ENCODE measurements at places on chromosomes 1 and 21. TPM values are rescaled to one million over a fixed set of nuclear protein-coding genes. Genes with fewer than 3 reads are reported as not detected.

PROX1 gene
- 82.9 TPM for total RNA-seq

CLCA4 gene
- total RNA-seq, result not detected

LPAR3 gene
- 16.6 TPM for total RNA-seq

DNA sequence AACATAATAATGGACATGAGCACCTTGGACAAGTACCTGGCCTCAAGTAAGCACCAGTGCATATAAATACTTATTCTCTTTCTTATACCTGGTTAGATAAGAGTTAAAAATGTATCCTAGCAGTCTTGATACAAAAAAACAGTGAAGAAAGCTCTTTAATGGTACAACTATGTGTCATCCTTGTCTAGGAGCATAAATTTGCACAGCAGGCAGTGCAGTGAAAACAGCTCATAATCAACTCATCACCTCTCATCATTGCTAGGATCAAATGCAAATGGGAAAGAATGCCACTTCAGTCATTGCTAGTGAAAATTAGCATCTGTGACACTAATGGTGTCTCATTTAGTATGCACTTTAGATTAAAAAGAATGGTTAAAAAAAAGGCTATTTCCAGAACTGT, 7.6 kb downstream of the SAMSN1 start:
- no peak for DNase-seq

GRCh38 chr1:70714149-70714548, 303.1 kb downstream of the CTH start:
- no peak for DNase-seq

- no peak for DNase-seq
These were observed 55.5 kb downstream of the GABPA start for GRCh38 chr21:25790122-25790877.

B3GALNT2 gene
- 21.4 TPM for total RNA-seq

- no peak for DNase-seq
These were observed 62.6 kb upstream of the ACOT11 start for GRCh38 chr1:54485416-54485815.

GRCh38 chr1:41633764-41634163, 149.3 kb upstream of the EDN2 start:
- no peak for DNase-seq

DNA sequence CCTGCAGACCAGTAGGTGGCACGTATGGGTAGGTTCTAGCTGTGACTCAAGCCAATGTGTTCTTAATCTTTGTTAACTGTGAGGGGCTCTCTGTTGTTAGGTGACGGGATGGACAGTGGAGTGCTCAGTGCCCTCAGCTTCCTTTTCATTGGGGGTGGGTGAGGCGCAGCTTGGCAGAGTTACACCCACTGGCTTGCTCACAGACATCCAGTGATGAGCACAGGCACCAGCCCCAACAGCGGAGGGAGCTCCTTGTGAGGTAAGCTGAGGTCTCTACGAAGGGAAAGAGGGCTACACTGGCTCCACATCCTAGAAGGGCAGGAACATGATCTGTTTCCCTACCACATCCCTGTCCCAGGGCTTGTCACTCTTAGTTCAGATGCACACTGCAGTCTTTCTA, 871.3 kb downstream of the LRRIQ3 start:
- DNase-seq, result no peak

DNA sequence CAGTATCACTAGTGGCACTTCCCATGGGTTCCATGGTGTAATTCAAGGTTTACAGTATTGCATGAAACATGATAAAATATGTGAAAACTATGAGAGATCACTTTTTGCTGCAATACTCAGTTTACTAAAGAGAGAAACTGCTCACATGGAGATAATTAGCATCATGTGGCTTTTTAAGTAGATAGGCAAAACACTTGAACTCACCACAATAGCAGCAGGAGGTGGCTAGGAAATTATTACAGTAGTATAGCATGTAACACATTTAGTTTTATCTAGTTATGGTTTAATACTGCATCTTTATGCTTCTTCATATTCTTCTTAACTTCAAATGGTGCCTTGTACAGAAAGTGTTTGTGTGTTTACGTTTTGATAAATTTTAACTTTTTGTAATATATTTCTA, 698.5 kb upstream of the BRINP3 start:
- no peak for DNase-seq

- no peak for DNase-seq
These were observed 622.4 kb upstream of the PKN2 start for GRCh38 chr1:88061492-88062177.

- no peak for DNase-seq
These were observed 21.7 kb upstream of the ZNF362 start for GRCh38 chr1:33234588-33234990.

PGLYRP4 gene
- total RNA-seq, result not detected

RGL1 gene
- 18.9 TPM for total RNA-seq

DNA sequence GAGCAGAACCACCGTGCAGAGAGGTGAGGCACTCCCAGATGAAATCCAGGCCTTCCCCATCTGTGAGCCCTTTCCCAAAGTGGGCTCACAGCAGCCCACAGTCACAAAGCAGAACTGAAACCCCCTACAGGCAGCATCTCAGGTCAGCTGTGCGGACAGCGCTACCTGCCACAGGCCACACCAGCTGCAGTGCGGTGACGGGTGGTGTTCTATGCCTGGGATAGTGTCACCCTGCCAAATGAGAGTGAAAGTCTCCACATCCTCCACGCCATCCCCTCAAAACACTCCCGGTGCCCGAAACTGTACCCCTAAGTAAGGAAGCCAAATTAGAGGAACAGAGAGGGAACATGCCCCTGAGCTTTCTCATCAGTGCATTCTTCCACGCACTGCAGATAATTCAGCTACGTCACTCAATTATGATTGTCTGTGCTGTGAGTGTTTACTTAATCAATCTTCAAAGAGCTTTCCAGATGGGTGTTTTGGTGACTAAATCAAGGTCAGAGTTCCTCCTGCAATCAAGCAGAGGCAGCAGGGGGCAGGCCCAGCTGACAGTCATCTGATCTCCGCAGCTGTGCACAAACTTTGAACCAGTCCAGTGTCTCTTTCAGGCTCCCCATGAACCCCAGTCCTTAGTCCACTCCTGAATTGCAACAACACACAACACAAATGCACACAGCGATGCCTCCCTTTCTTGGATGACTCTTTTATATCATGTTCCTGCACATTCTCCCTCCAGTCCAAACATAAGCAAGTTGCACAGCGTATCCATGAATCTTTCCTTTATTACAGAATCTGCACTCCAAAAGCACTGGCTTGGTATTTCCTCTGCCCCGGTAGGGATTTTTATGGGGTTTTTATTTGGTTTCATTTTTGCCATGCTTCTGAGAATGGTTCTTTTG, 150.0 kb downstream of the TOMM20 start:
- DNase-seq, result no peak

DNA sequence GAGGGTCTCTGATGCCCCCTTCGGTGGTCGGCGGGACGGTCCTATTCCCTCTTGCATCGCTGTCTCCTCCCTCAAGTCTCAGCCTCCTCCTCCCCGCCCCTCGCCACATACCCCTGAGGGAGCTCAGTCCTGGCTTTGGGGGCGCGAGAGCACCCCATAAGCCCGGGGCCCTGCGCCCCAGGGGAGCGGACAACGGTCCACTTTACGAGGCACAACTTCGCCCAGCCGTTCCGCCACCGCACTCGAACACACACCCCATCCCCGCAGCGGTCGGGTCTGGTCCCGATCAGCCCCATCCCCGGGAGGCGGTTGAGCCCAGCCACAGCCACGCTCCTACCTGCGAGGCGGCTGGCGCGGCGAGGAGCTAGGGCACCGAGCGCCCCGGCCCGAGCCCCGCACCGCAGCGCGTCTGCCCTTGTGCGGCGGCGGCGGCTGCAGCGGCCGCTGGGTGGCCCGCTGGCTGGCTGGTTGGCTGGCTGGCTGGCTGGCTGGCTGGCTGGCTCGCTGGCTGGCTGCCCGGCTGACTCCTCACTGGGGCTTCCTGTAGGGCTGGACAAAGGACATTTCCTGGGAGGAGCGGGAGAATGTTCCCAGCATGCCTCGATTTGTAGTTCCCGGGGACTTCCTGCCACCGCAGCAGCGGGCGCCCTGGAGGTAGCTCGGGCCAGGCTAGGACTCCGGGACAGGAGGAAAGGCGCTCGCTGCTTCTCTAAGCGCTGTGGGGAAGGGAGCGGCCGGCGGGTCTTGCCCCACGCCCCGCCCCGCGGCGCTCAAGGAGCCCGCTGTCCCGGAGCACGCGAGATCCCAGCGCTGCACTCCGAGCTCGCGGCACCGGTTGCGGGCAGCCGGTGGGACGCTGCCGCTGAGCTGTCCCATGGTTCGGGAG, at the start of gene ZNF697:
TSS of gene ZNF697 (minus strand) at position 533 of the 886 bp plus-strand sequence. CDS start 22,166 bp downstream, outside the sequence.
- DNase-seq, result peak; percentile 98

- no peak for DNase-seq
These were observed 256.3 kb upstream of the IRF2BP2 start for GRCh38 chr1:234866007-234866866.

GRCh38 chr1:54671985-54672608, 30.5 kb downstream of the MROH7 start:
- DNase-seq, result no peak

TRIM45 gene
- total RNA-seq, result 13.3 TPM

DNA sequence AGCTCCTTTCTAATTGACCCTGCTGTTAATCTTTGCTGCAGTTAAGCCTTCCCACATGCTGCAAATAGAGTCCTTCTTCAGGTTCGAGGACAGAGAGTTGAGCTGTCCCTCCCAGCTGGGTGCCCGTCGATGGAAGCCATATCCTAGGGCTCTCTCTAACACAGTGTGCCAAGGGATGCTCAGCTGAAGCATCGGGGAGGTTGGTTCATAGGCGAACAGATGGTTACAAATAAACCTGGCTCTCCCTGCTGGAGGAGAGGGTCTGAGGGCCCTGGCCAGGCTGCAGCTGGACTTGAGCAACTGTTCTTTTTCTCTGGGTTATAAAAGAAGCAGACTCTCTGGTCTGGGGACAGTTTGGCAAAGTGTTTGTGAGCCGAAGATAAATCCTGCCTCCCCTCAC, 120.3 kb upstream of the C8B start:
- no peak for DNase-seq

WLS gene
- total RNA-seq, result 97.2 TPM

GRCh38 chr1:41631971-41632370, 147.5 kb upstream of the EDN2 start:
- no peak for DNase-seq

- no peak for DNase-seq
These were observed 105.6 kb downstream of the PTPRU start for GRCh38 chr1:29341936-29342335.

TBX19 gene
- 0.43 TPM for total RNA-seq

DNA sequence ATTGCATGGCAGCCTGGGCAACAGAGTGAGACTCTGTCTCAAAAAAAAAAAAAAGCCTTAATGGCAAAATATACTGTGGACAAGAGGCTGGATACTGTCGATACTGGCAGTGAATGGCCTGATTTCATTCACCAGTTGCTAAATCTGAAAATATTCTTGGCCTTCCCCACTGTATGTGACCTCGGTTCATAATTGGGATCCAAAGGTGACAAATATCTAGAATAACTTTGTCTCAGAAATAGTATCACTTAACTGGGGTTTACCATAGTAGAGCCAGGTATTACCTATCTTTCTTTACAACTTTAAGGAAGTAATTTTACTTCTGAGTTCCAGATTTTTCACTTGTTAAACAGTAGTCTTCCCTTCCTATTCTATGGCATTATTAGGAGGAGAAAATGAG, 8.4 kb downstream of the MTF2 start:
- DNase-seq, result no peak

ALX3 gene
- not detected for total RNA-seq
